SK-N-MC (cell line): ENCODE measurements at places on chromosomes 12 and 14.

- no peak for DNase-seq
Observed at GRCh38 chr14:71621980-71622605, 310.1 kb upstream of the RGS6 start.

GRCh38 chr14:36009643-36010042 lies 166.9 kb downstream of the PTCSC3 start:
- no peak for DNase-seq

GRCh38 chr14:65854215-65854614 lies 441.7 kb downstream of the FUT8 start:
- no peak for DNase-seq

DNA sequence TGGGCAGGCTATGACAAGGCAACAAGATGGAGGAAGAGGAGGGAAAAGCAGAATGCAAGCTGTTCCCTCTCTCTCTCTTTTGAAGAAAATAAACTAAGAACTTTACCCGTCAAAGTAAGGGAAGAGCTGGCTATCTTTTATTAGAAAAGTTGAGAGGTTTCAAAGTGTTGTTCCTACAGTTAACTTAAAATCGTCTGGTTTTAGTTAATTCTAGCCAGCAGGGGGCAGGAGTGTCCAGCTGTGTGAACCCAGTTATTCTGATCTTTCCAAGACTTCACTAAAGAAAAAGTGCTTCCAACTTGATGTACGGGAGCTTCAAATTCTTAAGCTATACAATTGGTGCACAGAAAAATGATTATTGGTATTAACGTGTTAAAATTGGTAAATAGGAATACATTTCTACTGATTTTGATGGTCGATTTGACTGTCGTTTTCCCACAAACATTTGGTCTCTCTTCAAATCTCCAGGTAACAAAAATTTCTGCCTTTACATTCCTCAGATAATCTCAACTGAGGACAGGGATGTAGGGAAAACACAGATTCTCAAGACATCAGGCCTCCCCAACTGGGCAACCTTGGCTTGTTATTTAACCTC lies 28.4 kb upstream of the MON2 start:
- peak; percentile 48 for DNase-seq

GRCh38 chr14:96979611-96980074 lies 182.5 kb downstream of the VRK1 start:
- DNase-seq = no peak

- DNase-seq = no peak
Observed at GRCh38 chr12:133120385-133121191, 9.5 kb downstream of the ZNF891 start.

DNA sequence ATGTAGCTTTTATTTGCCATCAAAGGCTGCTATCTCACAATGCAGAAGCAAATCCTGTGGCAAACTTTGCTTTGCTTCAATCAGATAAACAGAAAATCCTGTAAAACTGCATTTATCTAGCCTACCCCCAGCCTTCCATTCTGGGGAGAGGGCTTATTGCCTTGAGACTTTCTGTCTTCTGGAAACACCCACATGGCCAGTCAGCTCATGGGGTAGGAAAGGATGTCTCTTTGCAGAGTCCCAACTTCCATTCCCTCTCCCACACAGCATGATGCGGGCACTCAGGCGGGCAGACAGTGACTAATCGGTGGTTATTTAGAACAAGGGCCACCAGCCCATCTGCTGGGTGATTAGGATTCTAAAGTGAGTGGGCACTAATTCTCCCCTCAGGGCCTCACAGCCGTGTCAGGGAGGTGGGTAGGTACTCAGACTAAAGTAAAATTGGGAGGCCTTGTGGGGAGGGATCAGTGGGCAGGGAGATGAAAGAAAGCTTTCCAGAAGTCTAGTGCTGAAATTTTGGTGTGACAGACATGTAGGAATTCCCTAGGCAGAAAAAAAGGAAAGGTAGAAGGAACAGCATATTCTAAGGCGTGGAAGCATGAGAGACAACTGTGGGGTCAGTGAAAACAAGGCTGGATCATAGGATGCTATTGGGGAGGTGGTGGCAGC lies 720.5 kb downstream of the VRK1 start:
- no peak for DNase-seq

DNA sequence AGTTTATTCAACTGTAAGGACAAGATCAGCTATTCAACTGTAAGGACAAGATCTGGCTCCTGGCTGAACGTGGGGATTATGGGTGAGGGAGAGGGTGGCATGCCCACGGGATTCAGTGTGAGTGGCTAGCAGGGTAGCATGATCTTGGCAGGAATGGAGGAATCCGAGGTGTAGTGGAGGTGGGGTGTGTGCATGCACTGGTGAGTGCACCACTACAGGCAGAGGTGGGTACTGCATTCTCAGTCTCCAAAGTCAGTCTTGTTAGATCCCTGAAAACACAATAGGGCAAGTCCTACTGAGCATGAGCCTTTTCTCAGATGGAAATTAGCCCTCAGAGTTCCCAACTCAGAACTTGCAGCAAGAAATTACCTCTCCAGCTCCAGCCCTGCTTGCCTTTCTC lies 32.2 kb upstream of the DCD start:
- no peak for DNase-seq

- peak; percentile 3 for DNase-seq
Observed at GRCh38 chr12:2494486-2495192, 300.1 kb upstream of the FKBP4 start.

GRCh38 chr14:99431986-99432385 lies 48.7 kb downstream of the SETD3 start:
- DNase-seq = no peak
